C1 segment of cervical spinal cord (tissue), 14 donors: ENCODE measurements at places on chromosomes 11 and 22.

DNA sequence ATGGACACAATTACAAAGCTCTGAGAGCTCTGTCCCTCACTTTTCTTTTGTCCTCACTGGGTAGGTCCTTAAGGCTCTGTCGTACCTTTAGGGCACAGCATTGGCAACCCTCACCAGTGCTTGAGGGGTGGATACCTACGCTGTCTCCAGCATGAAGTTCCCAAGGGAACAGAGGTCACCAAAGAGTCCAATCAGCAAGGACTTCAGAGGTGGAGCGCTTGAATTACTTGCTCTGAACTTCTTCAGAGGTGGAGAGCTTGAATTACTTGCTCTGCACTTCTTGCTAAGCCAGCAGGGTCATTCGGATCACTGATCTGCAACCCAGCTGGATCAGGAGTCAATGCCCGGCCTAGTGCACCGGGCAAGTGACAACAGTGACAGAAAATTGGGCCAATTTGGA lies 35.1 kb downstream of the RRP7A start:
- no peak for DNase-seq

GRCh38 chr11:109251230-109251629 lies 170.8 kb upstream of the C11orf87 start:
- no peak for DNase-seq

DNA sequence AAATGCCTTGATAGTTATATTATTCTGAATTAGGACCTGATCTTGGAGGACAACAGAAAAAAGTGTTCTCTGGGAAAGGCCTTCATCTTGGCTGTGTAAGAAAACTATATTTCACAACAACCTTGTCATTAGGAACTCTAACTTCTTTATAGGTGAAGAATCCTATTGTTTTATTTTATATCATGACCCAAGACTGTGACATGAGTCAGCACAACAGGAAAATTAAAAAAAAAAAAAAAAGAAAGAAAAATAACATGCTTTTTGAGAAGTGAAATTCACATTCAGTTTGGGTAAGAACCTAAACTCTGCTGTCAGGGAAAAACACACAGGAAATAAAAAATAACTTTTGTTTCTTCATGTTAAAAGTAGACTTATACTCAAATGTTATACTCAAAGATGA lies 11.7 kb upstream of the FOLR2 start:
- no peak for DNase-seq

DNA sequence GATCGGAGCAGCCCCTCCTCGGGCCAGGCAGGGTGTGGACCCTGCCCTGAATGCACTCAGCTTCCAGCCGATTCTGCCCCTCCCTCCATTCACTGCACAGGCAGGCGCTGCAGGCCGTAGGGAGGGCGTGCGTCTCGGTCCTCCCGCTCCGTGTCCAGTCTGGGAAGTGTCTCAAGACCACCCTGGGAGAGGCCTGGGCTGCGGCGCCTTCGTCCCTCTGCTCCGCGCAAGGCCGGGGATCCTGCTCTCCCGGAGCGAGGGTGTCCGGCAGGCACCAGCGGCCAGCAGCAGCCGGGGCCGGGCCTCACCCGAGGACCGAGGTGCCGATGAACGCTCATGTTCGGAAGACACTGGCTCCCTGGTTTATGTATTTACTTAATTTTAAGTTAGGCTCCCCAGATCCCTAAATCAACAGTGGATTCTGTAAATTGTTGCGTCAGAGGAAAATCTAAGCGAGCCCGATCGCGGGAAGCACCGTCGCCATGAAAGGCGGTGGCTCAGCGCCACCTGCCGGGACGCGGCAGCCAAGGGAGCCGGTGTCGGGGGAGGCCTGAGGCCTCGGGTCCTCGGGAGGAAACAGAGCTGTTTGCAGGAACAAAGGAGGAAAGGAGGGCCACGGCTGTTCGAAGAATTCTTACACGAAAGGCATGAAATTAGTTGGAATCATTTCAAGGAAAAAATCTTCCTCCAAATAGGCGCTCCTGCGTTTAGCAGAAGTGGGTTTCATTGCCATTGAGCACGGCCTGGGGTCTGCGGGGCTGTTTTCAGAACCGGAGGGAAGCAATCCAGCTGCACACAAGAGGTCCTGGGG lies 195.3 kb downstream of the BRD1 start:
- DNase-seq, result peak; percentile 6

DNA sequence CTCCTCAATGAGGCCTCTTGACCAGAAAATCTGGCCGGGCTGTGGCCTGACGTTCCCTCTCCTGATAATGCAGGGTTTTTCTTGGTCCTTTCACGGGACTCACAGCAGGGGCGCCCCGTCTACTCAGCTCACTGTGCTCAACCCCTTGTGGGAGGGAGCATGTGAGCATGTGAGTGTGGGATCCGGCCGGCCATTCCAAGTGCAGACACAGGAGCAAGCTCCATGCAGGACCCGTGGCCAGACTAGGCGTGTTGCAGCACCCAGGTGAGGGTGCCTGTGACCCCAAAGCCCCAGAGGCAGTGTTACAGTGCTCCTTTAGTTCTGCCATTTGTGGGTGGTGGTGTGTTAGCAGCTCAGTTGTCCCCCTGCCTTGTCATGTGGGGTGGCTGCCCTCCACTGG lies 18.0 kb downstream of the DHCR7 start:
- no peak for DNase-seq

DNA sequence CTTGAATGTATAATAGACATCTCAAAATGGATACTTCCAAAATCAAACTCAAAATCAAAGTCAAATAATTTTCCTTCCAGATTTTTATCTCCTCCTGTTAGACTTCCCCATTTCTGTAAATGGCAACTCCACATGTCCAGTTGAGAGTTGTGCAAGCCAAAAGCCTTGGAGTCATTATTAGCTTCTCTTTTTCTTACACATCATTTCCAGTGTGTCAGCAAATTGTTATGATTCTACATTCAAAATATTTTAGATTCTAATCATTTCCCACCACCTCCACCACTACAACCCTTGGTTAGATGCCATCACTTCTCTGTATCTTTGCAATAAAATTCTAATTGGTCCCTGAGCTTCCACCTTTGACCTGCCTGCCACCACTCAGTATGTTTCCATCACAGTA lies 155.7 kb downstream of the CNTN5 start:
- DNase-seq, result no peak

DNA sequence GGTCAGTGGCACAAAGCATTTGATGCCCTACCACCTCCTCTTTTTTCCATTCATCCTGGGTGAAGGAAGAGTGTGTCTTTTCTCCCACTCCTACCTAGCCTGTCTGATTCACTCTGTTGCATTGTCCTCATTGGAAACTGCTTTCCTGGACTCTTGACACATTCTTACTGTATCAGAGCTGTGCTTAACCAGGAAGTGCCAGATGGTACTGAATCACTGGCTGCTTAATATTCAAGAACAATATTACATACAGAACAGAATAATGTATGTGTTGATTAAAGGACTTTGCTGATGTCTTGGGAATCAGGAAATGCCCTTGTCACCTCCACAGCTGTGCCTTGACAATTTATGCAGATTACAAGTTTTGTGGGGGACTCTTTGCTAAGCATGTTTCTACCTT lies 44.4 kb downstream of the SVIP start:
- no peak for DNase-seq

GRCh38 chr11:62678433-62678769 lies 472 bp downstream of the UBXN1 start:
- no peak for DNase-seq

GRCh38 chr11:76799066-76799804 lies 16.1 kb downstream of the TSKU start:
- peak; percentile 48 for DNase-seq

GRCh38 chr22:26524870-26525269 lies 12.6 kb upstream of the TFIP11 start:
- no peak for DNase-seq

GRCh38 chr11:72460091-72460647 lies 25.8 kb upstream of the CLPB start:
- no peak for DNase-seq

DNA sequence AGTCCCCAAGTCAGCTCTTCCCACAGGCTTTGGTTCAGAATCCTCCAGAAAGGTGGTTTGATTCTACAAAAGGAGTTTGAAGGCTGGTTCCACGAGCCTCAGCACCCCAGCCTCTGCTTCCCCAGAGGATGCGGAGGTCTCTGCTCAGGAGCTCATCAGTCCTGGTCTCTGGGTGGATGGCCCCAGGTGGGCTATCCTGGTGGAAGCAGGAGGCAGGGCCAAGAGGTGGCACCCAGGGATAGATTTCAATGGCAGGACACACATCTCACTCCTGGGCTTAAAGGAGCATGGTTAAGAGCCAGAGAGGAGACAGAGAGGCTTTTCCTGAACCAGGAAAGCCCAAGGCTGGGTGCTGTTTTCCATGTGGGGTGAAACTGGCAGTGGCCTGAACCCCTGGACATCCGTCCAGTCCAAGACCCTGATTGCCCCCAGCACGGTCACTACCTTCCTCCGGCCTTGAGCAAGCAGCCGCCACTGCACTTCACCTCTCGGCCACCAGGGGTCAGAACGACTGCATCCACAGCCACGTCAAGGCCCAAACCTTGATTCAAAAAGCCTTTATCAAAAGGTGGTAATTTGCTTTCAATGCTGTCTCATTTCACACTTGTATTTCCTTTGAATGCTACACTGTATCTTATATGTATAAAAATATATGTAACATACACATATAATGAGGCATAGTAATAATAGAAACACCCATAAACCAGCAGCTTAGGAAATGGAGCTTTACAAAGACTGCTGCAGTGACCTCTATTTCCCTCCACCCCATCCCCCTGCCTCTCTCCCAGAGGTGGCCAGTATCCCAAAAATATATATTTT lies 19.3 kb upstream of the FXYD2 start:
- peak; percentile 31 for DNase-seq

DNA sequence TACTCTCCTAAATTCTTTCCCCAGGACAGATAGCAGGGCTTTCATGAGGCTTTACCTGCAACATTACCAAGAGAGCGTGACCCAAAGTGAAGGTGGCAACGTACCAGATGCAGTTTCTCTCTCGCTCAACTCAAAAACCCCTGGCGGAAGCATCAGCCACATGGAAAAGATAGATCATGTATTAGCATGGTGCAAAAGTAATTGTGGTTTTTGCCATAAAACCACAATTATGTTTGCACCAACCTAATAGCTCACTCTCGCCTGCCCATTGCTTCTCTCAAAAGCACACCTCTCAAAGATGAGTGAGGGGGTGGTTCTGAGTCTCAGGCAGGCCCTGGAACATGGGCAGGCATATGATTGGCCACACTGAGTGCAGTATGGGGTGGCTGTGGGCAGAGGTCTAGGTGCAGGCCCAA lies 7.0 kb downstream of the MS4A6A start:
- DNase-seq, result no peak

DNA sequence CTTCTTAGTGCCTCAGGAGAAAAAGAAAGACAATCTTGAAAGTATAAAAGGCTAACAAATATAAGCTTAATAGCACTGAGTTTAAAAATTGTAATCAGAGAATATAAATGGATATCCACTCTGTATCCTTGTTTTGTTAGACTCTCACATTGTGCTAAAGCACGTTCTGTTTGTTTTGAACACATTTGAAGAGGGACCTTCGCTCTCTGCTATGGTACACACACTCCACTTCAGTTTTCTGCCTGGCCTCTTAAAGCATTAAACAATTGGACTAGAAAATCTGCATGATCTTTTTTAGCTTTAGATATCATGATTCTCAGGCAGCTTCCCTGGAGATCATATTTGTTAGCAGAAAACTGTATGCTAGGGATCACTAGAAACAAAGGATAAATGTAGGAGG lies 40.3 kb upstream of the PGR start:
- DNase-seq, result no peak

GRCh38 chr11:34915136-34916014 lies 804 bp downstream of the APIP start:
- DNase-seq, result no peak

DNA sequence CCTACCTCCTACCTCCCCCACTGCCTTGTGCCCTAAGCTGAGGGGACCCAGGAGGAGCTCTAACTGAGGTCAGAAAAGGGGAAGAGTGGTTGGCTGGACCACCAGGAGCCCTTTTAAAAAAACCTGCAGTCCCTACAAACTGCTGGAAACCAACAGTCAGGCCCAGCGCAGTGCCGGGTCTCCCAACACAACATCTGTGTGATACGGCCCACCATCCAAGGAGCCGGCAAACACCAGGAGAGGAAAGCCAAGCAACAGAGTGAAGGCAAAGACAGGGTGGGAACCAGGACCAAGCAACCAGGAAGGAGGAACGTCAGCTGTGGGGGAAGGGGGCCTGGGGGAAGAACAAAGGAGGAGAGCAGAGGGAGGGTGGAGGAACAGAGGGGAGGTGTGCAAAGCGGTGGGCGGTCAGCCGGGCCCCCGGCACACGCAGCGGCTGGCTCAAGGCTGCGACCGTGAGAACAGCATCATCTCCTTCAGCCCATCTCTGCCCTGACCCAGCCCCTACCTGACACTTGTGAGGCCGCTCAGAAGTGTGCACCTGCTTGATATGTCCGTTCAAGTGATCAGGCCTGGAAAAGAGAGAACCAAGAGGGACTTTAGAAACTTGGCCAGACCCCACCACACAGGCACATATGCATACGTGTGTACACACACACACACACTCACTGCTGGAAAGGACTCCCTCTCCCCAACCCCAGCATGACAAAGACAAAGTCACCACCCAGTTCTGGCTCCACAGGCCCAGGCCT lies 3.6 kb downstream of the PATZ1 start:
- no peak for DNase-seq

DNA sequence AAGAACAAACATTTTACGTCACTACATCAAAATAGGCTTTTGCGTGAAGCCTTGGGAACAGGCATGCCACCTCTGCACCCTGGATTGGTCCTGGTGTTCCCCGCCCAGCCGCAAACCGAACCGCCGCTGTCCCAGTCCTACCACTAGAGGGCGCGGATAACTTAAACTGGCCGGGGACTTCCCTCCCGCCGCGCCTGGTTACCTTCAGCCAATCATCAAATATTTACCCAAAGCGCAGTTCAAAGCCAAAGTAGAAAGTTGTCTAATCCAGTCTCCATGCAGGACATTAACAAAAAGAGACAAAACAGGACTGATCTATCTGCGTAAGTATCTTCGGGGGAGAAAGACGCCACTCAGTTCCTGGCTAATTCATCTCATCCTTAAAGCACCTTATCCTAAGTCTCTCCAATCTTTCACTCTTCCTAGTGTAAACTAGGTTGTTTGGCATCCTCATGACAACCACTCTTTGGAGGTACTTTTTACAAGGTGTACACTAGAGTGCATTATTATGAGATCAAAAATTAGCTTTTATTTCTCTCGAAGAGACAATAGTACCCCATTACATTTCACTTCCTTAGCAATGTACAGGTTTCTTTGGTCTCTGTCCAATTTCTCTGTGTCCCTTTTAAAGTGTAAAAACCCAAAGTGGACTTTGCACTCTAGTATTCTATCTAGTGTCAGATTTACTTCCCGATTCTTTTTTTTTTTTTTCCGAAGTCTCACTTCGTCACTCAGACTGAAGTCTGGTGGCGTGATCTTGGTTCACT lies 3.9 kb upstream of the CRY2 start:
- peak; percentile 55 for DNase-seq
